ENCODE measurements at places on chromosomes 1 and 21.

GRCh38 chr1:95034506-95034905, 38.2 kb downstream of the ALG14 start:
- no peak for DNase-seq

DNA sequence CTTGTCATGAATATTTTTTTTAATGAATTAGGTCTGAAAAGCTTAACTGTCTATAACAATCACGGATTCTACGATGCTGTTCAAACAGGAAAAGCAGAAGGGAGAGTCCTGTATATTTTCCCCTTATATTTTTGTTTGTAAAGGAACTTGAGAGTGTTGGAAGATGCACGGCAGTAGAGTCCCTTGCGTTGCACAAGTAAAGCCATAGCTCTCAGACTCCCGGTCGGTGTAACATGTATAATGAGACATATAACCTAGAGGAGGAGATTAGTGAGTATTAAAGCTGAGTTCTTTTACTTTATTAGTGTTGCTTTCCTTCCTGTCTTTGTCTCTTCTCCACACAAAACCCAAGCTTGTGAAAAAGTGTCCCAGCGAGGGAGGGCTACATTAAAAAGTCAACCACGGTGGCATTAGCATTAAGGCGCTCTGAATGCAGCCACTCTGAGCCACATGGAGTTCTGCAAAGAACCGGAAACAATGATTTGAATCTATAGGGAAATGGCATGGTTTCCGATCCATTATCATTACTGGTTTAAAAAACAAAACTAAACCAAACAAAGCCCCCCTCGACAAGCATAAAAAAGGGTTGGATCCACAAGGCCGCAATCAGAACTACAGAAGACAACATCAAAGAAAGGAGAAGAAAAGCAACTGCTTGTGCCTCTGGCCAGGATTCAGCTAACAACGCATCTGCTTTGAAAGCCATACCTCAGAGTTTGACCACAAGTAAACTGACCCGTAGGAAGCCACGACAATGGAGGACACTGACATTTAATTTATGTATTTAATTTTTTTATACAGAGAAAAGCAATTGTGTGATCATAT, 356.8 kb downstream of the LMO4 start:
- peak; percentile 7 for DNase-seq

- DNase-seq: no peak
These were observed 41.2 kb downstream of the OMA1 start for GRCh38 chr1:58505286-58505685.

GRCh38 chr1:118317842-118318614, 133.0 kb upstream of the SPAG17 start:
- DNase-seq: no peak

DNA sequence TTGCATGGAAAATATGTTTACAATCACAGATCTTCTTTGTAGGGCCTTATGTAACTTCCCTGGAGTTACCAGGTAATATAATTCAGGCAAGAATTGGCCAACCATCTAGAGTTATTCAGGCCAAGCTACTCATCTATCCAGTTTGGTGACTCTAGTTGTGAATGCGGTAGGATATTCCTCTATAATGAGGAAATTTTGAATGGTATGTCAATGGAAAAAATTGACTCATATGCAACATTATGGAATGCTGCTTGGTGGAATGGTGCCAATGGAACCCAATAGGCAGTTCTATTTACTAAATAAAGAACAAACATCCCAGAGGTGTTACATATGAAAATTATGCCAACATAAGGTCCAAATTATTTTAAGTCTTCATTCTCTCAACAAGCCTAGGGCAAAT, 5.6 kb upstream of the TNFSF18 start:
- DNase-seq: no peak

GRCh38 chr1:51622455-51622913, 5.6 kb downstream of the OSBPL9 start:
- peak; percentile 80 for DNase-seq
